Bronchial epithelial cell (primary cell): ENCODE measurements at places on chromosomes 3 and 15. TPM values are rescaled to one million over a fixed set of nuclear protein-coding genes. Genes with fewer than 3 reads are reported as not detected.

The KCNH8 gene
- not detected in 2 replicates for total RNA-seq

The EXD1 gene
- total RNA-seq, result under 0.01 and 0.13 TPM in 2 replicates

The CACNA1D gene
- 0.13 and 0.26 TPM in 2 replicates for total RNA-seq

The CFAP20DC gene
- total RNA-seq, result 6.7 and 6.8 TPM in 2 replicates

The NDN gene
- total RNA-seq, result 10.0 and 10.9 TPM in 2 replicates

The IL17RD gene
- total RNA-seq, result 1.1 and 2.3 TPM in 2 replicates

The LRRC58 gene
- 20.5 and 21.3 TPM in 2 replicates for total RNA-seq

The DUT gene
- 25.5 and 30.8 TPM in 2 replicates for total RNA-seq

The ITGA11 gene
- 0.53 TPM in 1 of 2 replicates, not detected in the other for total RNA-seq

The TNIK gene
- total RNA-seq, result 0.26 and 1.1 TPM in 2 replicates

The SERINC4 gene
- 0.13 TPM in 1 of 2 replicates, not detected in the other for total RNA-seq

The ERICH6 gene
- total RNA-seq, result under 0.01 TPM in 1 of 2 replicates, not detected in the other

The CYP8B1 gene
- not detected in 2 replicates for total RNA-seq

The GPR15 gene
- not detected in 2 replicates for total RNA-seq

The IFT122 gene
- 5.9 and 10.0 TPM in 2 replicates for total RNA-seq

The EFHB gene
- 0.13 and 0.26 TPM in 2 replicates for total RNA-seq

The SYNPR gene
- not detected in 2 replicates for total RNA-seq

The KNL1 gene
- 0.53 and 1.0 TPM in 2 replicates for total RNA-seq

The C3orf33 gene
- total RNA-seq, result 1.6 and 2.6 TPM in 2 replicates

The SHQ1 gene
- 14.6 and 17.6 TPM in 2 replicates for total RNA-seq

The RGMA gene
- total RNA-seq, result 0.53 and 1.0 TPM in 2 replicates

The NPHP3 gene
- total RNA-seq, result 10.1 and 11.3 TPM in 2 replicates

The TPRG1 gene
- 1.6 and 2.4 TPM in 2 replicates for total RNA-seq

The ZNF620 gene
- 0.38 and 0.53 TPM in 2 replicates for total RNA-seq

The SOX2 gene
- total RNA-seq, result 4.5 and 15.4 TPM in 2 replicates

The TP63 gene
- 122 TPM in 2 replicates for total RNA-seq

The THUMPD3 gene
- 68.2 and 74.5 TPM in 2 replicates for total RNA-seq

The FRMD5 gene
- total RNA-seq, result 1.3 and 2.0 TPM in 2 replicates

The CRYGS gene
- total RNA-seq, result 0.79 and 1.7 TPM in 2 replicates

The SIDT1 gene
- total RNA-seq, result 0.53 and 1.3 TPM in 2 replicates

The SST gene
- total RNA-seq, result not detected in 2 replicates
